ENCODE measurements at places on chromosomes 3 and 15.
A peak's percentile ranks its signal among the peaks of the same experiment; 100 is the strongest.

GRCh38 chr3:154931484-154931883, 148.6 kb upstream of the MME start:
- H3K4me1 ChIP-seq: no peaks in the 10 kb centered on the region
- H3K4me3 ChIP-seq: no peak overlapping the region
- no peaks in the 10 kb centered on the region for H3K36me3 ChIP-seq

DNA sequence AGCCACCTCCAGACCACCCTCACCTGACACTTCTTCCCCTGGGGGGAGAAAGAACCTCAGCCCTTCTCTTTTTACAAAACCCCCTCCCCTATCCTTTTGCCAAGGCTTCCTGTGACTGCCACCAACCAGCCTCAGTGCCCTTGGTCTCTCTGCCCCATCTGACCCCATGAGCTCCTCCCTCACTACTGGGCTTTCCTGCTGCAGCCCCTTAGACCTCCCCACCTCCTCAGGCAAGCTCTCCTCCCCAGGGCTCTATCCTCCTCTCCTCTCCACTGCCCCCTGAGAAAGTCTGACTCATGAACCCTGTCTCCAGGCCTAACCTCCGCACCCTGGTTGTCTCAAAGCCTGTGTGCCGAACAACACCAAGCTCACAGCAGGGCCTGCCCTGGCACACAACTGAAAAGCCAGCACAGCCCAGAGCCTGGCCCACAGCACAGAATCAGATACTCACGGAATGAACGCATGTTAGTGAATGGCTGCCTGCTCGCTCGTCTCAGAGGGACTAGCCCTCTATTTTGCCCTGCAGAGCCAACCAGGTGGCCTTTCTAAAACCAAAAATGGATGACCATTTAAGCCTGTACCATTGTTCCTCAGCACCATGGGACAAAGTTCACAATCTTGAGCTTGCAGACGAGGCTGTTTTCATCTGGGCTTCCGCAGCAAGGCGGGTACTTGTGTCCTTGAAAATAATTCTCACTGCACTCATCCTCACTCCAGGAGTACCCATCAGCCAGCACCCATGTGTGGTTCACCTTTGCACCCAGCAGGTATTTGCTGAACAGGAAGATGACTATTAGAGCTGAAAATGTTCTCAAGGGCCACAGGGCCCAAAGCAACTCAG, 1.7 kb downstream of the CHDH start:
- H3K36me3 ChIP-seq: no peaks in the 10 kb centered on the region
- H3K4me3 ChIP-seq: no peak overlapping the region
- no peak for DNase-seq
- H3K27me3 ChIP-seq: peaks cover 3% of the 10 kb centered on the region
- H3K4me1 ChIP-seq: peaks cover 10% of the 10 kb centered on the region

- H3K4me1 ChIP-seq: peaks cover 12% of the 10 kb centered on the region
- no peaks in the 10 kb centered on the region for H3K36me3 ChIP-seq
- H3K27ac ChIP-seq: no peak overlapping the region
- H3K27me3 ChIP-seq: no peaks in the 10 kb centered on the region
Measured at GRCh38 chr3:195147649-195148080, 123.3 kb downstream of the XXYLT1 start.

GRCh38 chr15:40063563-40064011, 24.6 kb upstream of the SRP14 start:
- H3K4me1 ChIP-seq: peaks cover 10% of the 10 kb centered on the region
- no peaks in the 10 kb centered on the region for H3K36me3 ChIP-seq
- H3K27me3 ChIP-seq: no peaks in the 10 kb centered on the region
- no peak overlapping the region for H3K4me3 ChIP-seq
- no peak for DNase-seq

DNA sequence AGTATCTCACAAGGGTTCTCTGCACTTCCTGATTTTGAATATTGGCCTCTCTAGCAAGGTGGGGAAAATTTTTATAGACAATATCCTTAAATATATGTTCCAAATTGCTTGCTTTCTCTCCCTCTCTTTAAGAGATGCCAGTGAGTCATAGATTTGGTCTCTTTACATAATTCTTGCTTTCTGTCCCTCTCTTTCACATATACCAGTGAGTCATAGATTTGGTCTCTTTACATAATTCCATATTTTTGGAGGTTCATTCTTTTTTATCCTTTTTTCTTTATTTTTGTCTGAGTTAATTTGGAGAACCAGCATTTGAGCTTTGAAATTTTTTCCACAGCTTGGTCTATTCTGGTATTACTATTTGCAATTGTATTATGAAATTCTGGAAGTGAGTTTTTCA, 77.7 kb upstream of the NUDT16 start:
- no peaks in the 10 kb centered on the region for H3K36me3 ChIP-seq
- no peak overlapping the region for H3K27ac ChIP-seq
- H3K4me3 ChIP-seq: no peak overlapping the region

- H3K36me3 ChIP-seq: peaks cover 1% of the 10 kb centered on the region
- H3K4me3 ChIP-seq: no peak overlapping the region
- DNase-seq: peak; percentile 77
- no peaks in the 10 kb centered on the region for H3K27me3 ChIP-seq
- H3K27ac ChIP-seq: no peak overlapping the region
Measured at GRCh38 chr15:41904541-41905005, 10.7 kb upstream of the SPTBN5 start.

DNA sequence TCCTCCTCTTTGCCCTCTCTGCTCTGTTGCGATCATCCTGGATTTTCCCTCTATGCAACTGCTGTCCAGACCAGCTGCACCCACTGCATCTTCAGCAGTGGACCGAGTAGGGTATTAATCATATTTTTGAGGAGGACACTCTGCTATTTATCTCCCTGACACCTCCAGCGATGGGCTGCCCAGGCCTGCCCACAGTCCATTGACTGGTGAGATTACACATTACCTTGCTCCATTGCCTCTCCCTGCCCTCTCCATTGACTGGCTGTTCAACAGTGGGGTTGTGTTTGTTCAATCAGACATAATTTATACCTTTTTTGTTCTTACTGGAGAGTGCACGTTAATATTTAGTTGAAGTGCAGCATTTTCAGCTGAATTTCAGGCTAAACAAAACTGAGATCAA, 559.3 kb upstream of the ARRDC4 start:
- no peaks in the 10 kb centered on the region for H3K4me1 ChIP-seq
- H3K4me3 ChIP-seq: no peak overlapping the region
- no peaks in the 10 kb centered on the region for H3K27me3 ChIP-seq
- no peaks in the 10 kb centered on the region for H3K36me3 ChIP-seq

DNA sequence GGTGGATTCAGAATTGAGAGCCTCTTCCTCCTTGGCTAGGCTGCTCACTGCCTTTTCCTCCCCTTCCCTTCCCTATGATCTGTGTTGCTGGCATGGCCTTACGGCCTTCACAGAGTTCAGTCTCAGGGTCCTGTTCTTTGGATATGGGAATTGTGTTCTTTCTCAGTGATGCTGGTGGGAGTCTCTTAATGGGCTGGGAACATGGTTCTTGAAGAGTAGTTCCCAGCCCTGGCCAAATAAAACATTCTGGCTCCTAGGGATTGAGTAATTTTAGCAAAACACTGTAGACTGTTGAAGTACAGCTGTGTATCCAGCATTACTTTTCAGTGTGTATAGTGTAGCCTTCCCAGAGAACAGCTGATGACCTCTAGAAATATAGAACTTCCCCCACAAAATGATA, 22.6 kb upstream of the FILIP1L start:
- no peak overlapping the region for H3K4me3 ChIP-seq
- no peaks in the 10 kb centered on the region for H3K4me1 ChIP-seq
- H3K27me3 ChIP-seq: no peaks in the 10 kb centered on the region
- no peak for DNase-seq

- H3K4me3 ChIP-seq: no peak overlapping the region
- H3K36me3 ChIP-seq: no peaks in the 10 kb centered on the region
- DNase-seq: no peak
- H3K27me3 ChIP-seq: no peaks in the 10 kb centered on the region
Measured at GRCh38 chr3:179948740-179949139, 88.0 kb downstream of the PEX5L start.

- no peak overlapping the region for H3K27ac ChIP-seq
- H3K4me1 ChIP-seq: peaks cover 6% of the 10 kb centered on the region
- no peak overlapping the region for H3K4me3 ChIP-seq
Measured at GRCh38 chr3:148999806-149000205, 8.5 kb downstream of the GYG1 start.

DNA sequence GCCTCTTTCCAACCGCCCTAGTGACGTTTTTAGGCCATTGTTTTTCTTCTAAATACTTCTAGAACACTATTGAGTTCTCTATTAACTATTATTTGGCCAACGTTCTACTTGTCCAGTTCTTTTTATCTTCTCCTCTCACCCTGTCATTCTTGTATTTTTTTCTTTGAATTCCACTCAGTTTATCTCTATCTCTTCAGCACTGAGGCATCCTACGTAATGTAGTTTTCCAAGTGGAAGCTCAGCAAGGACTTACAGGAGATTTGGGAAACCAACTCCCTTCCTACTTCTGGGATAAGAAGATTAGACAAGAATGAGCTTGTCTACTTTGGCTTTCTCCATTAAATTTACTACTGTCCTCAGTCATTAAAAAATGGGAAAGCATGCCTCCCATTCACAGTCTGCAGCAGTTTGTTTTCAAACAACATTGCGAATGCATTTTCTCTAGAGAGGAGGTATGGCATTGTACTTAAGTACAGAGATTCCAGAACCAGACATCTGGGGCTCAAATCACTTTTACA, 21.3 kb upstream of the NR2F2 start:
- no peaks in the 10 kb centered on the region for H3K36me3 ChIP-seq
- H3K27me3 ChIP-seq: no peaks in the 10 kb centered on the region
- no peak overlapping the region for H3K4me3 ChIP-seq
- no peak overlapping the region for H3K27ac ChIP-seq
- no peak for DNase-seq

- H3K27me3 ChIP-seq: no peaks in the 10 kb centered on the region
- DNase-seq: no peak
- no peak overlapping the region for H3K4me3 ChIP-seq
- H3K36me3 ChIP-seq: no peaks in the 10 kb centered on the region
Measured at GRCh38 chr15:28911310-28911931, 25.6 kb downstream of the APBA2 start.

GRCh38 chr3:10483686-10484345, 21.6 kb downstream of the ATP2B2 start:
- DNase-seq: no peak
- no peak overlapping the region for H3K4me3 ChIP-seq
- H3K4me1 ChIP-seq: no peaks in the 10 kb centered on the region
- no peaks in the 10 kb centered on the region for H3K27me3 ChIP-seq
- no peak overlapping the region for H3K27ac ChIP-seq

- H3K4me3 ChIP-seq: no peak overlapping the region
- no peaks in the 10 kb centered on the region for H3K36me3 ChIP-seq
- no peaks in the 10 kb centered on the region for H3K27me3 ChIP-seq
Measured at GRCh38 chr15:47246317-47246716, 471.0 kb upstream of the SEMA6D start.

DNA sequence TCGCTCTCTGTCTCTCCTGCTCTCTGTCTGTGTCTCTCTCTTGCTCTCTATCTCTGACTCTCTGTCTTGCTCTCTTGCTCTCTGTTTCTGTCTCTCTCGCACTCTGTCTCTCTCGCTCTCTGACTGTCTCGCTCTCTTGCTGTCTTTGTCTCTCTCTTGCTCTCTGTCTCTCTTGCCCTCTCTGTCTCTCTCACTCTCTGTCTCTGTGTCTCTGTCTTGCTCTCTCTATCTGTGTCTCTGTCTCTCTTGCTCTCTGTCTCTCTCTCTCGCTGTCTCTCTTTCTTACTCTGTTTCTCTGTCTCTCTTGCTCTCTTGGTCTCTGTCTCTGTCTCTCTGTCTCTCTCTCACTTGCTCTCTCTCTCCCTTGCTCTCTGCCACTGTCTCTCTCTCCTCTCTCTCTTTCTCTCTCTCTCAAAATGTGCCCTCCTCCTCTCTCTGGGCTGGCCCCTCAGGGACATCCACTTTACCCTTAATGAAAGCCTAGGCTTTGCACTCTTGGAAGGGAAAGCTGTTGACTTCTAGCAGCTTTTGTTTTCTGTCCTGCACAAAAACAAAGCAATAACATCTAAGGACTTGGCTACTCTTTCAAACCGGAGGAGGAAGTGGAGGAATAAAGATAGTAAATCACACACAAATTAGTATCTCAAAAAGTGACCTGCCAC, 73.9 kb upstream of the NR2E3 start:
- no peak for DNase-seq
- H3K4me3 ChIP-seq: no peak overlapping the region
- H3K36me3 ChIP-seq: no peaks in the 10 kb centered on the region

DNA sequence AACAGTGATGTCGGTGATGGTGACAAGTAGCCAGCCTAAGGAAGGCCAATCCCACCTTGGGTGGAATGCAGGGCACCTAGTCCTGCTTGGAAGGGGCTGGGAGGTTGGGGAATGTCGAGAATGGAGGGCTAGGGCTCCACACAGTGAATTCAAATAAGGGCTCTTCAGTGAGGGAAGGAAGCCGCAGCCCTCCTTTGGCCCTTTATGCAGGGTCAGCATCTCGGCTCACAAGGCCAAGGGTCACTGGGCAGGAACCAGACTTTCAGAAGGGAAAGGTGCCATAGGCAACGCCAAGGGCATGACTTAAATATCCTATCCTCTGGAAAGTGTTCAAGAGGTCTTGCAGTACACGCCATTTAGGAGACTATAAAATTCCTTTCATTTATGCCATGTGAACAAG, 56.9 kb downstream of the CLEC3B start:
- H3K27ac ChIP-seq: no peak overlapping the region
- no peaks in the 10 kb centered on the region for H3K4me1 ChIP-seq
- no peaks in the 10 kb centered on the region for H3K36me3 ChIP-seq
- DNase-seq: no peak
- H3K4me3 ChIP-seq: no peak overlapping the region

DNA sequence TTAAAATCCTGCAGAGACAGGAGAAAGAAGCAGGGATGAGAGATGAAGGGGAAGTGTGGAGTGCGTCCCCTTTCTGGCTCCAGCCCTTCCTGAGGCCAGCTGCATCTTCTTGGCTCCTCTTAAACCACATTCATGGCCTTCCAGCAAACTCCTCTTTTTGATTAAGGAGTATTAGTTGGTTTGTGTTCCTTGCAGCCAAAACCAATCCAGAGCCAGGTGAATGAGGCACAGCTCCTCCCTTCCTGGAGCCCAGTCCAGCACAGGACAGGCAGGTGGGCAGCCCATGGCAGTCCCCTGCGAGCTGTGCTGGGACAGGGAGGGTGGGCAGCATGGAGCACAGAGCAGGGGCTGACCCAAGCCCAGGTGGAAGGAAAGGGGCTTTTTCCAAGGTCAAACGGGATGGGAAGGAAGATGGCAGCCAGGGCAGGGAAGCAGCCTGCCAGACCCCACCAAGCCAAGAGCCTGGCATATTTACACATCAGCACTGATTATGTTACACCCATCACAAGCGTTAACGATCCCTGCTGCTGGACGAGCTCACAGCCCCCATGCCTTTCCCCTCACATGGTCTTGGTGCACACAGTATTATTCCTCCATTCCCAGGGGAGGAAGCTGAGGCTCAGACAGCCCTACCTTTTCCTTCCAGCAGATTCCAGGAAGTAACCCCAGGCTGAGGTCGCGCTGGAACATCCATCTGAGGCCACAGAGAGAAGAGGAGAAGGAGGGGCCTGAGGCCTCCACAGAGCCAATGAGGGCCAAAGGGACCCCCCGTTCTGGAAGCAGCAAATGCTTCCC, 175.6 kb downstream of the SMAD6 start:
- no peaks in the 10 kb centered on the region for H3K36me3 ChIP-seq
- H3K4me3 ChIP-seq: no peak overlapping the region
- H3K27me3 ChIP-seq: no peaks in the 10 kb centered on the region
- no peaks in the 10 kb centered on the region for H3K4me1 ChIP-seq
- H3K27ac ChIP-seq: no peak overlapping the region

GRCh38 chr3:57091521-57092273, 31.2 kb downstream of the SPATA12 start:
- no peaks in the 10 kb centered on the region for H3K27me3 ChIP-seq
- H3K4me3 ChIP-seq: no peak overlapping the region
- H3K36me3 ChIP-seq: peaks cover 5% of the 10 kb centered on the region
- peak; percentile 81 for DNase-seq
- peaks cover 2% of the 10 kb centered on the region for H3K4me1 ChIP-seq

- H3K4me3 ChIP-seq: no peak overlapping the region
- no peaks in the 10 kb centered on the region for H3K27me3 ChIP-seq
- no peaks in the 10 kb centered on the region for H3K36me3 ChIP-seq
- DNase-seq: no peak
- peaks cover 2% of the 10 kb centered on the region for H3K4me1 ChIP-seq
Measured at GRCh38 chr15:92833106-92833433, 67.1 kb upstream of the CHD2 start.

All from mesendoderm (in vitro differentiated cells).